ENCODE measurements at places on chromosomes 1 and 21.

DNA sequence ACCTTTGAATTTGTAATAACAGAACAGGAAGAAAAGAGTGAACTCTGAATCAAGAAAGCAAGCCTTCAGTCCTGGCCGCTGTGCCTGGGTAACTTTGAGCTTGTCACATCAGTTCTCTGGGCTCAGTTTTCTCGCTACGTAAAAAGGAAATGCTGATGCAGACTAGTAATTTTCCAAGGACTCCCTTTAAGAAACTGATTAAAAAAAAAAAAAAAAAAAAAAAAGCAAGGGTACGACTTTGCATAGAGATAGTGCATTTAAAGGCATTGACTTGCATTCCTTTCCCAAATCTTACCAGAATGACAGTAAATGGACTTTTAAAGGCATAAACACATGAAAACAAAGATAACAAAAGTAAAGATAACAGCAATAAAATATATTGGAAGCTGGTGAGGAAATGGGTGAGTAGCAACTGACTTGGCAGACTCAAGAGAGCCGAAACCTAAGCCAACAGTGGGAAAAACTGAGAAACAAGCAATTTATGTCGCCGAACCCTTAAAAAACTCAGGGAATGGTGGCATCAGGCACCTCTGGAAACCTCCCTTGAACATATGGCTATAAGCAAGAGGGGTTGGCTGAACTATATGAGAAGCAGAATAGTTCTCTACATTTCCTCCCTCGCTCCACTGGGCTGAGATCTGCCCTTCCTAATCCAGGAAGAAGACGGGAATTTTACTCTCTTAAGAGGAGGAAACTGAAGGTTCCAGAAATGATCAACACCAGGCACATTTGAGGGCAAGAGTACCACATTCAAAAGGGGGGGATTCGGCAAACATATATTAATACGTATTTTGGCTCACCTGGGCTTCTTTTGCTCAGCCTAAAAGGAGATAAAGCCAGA lies 189.2 kb downstream of the CDC7 start:
- DNase-seq = no peak

DNA sequence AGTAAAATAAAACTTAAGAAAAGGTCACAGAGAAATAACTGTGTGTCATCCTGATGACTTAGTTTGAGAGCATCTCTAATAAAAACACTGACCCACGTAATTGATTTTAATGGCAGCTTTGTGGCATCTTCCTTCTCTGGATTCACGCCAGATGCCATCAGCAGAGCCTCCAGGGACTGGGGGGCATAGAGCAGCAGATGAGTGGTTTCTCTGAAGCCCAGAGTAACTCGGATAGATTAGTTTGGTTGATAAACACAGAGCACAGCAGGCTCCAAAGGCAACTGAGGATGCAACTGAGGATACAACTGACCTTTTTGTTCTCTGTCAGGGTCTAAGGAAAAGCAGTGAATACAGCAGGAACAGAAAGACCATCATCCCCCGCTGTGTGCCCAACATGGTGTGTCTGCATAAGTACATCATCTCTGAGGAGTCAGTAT lies 180.8 kb downstream of the RPS6KC1 start:
- no peak for DNase-seq

DNA sequence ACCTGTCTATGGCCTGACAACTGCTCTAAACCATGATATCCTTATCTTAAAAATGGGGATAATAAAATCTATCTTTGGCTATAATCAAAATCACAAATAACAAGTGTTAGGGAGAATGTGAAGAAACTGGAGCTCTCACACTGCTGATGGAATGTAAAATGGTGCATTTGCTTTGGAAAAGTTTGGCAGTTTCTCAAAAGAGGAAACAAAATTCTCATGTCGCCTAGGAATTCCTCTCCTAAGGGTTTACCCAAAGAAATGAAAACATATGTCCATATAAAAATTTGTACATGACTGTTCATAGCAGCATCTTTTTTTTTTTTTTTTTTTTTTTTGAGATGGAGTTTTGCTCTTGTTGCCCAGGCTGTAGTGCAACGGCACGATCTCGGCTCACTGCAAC lies 64.3 kb downstream of the ZNF281 start:
- no peak for DNase-seq

GRCh38 chr1:86798608-86799291 lies 94.4 kb downstream of the SH3GLB1 start:
- DNase-seq = no peak

DNA sequence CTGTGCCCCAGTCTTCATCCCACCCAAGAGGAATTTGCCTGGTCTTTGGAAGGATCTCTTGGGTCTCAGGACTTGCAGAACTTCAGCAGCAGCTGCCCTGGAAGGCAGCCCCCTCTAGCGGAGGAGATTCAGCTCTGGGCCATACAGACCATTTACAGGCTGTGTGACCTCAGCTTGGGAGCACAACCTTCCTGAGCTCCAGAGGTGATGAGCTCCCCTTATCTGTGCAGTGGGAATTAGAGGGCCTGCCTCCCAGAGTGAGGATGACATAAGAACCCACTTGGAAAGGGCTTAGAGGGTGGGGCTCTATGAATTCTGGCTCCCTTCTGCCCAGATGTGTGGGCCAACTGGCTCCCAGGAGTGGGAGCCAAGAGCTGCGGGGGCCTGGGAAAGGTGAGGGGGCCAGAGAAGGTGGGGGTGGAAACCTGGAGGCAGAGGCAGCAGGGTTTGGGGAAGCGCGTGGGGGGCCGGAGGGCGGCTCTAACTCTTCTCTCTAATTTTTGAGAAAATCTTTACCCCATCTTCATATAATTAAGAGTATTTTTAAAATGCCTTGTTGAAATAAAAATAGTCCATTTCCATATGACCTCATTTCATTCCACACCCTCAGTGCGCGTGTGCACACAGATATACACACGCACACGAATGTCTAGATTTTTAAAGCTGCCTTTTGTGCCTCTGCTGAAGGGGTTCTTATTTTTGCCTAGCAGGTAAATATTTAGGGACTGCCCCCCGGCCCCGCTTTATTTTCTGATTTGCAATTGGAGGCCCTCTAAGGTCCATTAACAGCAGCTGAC lies 21.5 kb downstream of the EPHB2 start:
- no peak for DNase-seq

- DNase-seq = no peak
Measured at GRCh38 chr1:55617288-55617982, 402.3 kb upstream of the USP24 start.

DNA sequence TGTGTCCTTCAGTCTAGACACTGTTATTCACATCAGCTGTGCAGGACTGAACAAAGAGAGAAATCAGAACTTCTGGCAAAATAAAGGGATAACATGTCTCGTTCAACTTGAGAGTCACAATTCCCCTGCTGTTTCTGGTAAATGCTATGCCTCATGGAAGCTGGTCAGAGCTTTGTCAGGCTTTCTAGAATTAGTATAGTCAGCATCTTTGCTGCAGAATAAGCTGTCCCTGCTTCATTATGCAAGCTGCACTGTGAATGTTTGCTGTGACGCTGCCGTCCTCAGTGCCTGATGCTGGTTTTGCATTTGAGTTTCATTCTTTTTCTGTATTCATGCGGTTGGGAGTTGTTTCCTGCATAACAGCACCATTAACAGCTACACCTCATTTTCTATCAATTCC lies 96.4 kb upstream of the KCNJ6 start:
- DNase-seq = no peak

- DNase-seq = no peak
Measured at GRCh38 chr1:216075339-216075738, 347.9 kb downstream of the USH2A start.

GRCh38 chr1:58779801-58780382 lies 4.0 kb downstream of the JUN start:
- DNase-seq = no peak

DNA sequence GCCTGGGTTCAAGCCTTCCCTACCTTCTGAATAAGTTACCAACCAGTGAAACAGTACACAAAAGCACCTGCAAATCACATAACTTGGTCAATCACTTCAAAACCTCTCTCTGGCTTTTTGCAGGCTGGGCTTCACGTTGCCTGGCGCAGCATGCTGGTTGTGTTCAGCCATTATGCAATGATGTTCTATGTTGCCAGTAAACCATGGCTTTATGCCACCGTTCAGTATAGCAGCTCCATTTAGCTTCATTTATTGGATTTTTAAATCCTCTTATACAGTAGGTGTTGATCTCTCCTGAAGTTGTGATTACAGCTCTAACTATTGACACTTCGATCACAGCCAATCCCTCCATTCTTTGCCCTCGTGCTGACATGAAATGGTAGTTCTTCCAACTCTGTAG lies 233.6 kb upstream of the PTBP2 start:
- DNase-seq = no peak

DNA sequence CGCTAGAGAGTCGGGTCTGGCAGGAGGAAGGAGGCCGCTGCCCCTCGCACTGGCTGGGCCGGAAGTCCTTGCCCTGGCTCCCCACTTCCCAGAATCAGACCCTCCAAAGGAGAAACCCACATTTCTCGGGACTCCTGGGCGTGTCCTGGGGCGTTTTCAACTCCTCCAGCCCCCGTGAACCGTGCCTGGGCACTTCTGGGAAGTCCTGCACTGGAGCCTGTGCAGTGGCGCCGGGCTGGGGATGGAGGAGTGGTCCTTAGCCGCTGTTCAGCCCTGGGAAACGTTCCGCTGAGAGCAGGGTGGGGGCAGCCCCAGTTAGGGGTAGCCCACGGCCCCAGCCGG lies 3.0 kb downstream of the IGSF21 start:
- DNase-seq = no peak

- no peak for DNase-seq
Measured at GRCh38 chr1:55378582-55378981, 163.4 kb upstream of the USP24 start.

GRCh38 chr1:3433596-3434320 lies 20.7 kb upstream of the ARHGEF16 start:
- no peak for DNase-seq

GRCh38 chr1:23793018-23793781 lies 2.3 kb downstream of the LYPLA2 start:
- no peak for DNase-seq

- DNase-seq = no peak
Measured at GRCh38 chr1:97384294-97384968, 536.4 kb downstream of the DPYD start.

Data from activated CD8-positive, alpha-beta memory T cell treated with anti-CD3 and anti-CD28 coated beads for 48 hours (primary cell).